Motor neuron (in vitro differentiated cells): ENCODE measurements at places on chromosomes 13 and 19.
A peak's percentile ranks its signal among the peaks of the same experiment; 100 is the strongest.

DNA sequence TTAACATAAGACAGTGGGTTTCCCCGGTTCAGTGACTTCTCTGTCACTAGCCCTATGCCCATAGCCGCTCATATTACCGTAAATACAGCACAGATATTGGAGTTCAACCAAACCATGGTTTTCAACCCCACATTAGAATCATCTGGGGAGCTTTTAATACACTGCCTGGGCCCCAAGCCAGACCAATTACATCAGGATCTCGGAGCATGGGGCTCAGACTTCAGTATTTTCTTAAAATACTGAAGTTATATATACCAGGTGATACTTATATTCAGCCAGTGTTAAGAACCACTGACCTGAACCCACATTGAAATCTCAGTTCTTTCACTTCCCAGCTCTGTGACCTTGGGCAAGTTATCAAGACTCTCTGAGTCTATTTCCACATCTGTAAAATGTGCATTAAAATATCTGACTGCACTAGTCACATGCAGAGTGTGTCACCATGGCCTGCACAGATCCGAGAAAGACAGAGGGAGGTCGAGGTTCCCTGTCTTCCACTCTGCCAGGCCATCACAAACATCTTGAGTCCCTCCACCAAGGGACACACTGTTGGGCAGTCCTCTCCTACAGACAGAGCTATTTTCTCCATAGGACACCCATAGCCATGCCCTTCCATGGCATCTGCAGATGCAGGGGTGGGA is 32.2 kb upstream of the IPO5 start:
- peak; percentile 83 for ATAC-seq

DNA sequence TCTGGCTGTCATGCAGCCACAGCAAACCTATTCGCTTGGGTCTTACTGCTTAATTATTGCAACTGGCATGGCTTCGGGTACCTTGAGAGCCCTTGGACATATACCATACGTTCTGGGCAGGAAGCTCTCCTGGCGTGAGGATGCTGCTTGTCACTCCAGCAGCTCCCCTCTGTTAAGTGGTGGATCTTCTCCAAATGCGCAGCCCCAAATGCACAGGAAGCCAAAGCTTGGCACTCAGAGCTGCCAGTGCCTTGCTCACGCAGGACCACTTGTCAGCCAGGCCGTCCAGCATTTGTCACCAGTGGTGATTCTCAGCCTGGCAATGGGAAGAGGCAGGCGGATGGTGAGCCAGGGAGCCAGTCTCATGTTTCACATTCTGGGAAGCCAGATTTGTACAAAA is 158.6 kb downstream of the KATNAL1 start:
- no peak for ATAC-seq

DNA sequence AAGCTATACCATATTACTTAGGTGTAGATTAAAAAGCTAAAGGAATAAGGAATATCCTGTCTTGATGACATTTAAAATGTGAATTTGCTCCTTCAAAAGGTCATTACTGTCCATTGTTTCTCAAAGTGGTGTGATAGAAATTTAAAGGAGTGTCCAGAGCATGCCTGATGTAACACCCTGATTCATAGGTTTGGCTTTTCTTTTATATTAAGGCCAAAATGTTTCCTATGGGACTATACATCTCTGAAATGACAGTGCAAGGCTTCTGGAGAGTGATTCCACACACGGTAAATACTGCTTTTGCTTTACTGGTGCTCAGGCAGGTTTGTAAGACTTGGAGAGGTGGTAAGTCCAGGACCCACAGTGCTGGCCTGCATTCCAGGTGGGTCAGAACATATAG is 289.9 kb downstream of the RFC3 start:
- ATAC-seq: no peak

- no peak for ATAC-seq
Measured at GRCh38 chr19:2527171-2527570, 51.2 kb downstream of the GADD45B start.

GRCh38 chr13:64073203-64073602 is 2657.6 kb upstream of the PCDH20 start:
- no peak for ATAC-seq

GRCh38 chr13:41465241-41465847 is 8.0 kb downstream of the RGCC start:
- ATAC-seq: no peak

DNA sequence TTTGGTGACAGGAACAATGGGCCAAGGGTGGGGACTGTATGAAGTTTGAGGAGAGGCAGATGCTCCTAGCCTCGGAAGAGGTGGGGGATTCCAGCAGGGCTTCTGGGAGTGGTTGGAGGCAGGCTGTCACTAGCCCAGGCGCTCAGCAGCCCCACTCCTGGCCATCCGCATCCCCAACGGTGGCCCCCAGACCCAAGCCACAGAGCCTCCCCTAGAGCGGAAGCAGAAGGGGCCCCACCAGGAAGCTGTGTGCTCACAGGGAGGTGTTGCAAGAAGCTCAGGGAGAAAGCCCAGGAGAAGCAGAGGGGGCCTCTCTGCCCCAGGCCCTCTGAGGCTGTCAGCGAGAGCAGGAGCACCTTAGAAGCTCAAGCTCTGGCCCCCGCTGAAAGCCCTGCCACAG is 8.3 kb downstream of the PRAM1 start:
- ATAC-seq: no peak
